Stimulated activated CD4-positive, alpha-beta T cell treated with anti-CD3 and anti-CD28 coated beads, Interleukin-4, amount 100 ng/mL, for 4 hours (primary cell): ENCODE measurements at places on chromosomes 2 and 18.

DNA sequence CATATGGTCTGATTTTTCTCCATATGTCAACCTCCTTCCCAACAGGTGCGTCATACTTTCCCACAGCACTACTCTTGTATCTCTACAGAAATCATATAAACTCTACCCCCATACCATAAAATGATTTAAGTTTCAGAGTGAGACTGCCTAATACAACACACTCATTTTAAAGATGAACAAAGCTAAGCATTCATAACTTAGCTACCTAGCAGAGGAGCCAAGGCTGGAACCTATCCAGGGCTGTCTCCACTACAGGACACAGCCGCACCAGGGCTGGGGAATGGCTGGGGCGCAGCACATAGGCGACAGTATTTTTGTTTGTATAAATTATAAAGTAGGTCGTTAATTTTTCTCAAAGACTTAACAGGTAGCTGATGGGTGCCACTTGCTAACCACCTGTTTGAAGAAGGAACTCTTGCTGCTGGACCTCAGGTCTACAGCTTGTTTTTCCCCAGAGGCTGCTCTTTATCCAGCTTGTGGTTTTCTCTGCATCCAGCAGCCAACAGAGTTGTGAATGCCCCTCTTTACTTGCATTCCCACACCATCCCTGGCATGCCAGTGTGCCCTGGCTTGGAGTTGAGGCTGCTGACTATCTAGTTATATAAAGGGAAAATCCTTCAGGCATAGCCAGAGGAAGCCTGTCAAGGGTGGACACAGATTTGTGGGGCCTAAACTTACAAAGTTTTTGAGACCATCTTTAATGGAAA lies 62.0 kb downstream of the HNRNPLL start:
- DNase-seq: no peak

DNA sequence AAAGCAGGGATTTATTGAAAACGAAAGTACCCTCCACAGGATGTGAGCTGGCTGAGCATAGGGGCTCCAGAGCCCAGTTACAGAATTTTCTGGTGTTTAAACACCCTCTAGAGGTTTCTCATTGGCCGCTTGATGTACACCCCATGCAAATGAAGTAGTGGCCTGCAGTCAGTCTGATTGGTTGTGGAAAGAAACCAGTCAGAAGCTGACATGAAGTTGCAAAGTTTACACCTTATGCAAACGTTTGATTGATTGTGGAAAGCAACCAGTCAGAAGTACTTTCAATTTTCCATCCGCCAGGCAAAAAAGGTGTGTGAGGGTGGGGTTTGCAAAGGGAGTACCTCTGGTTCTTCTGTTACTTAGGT lies 62.3 kb downstream of the VWA3B start:
- DNase-seq: no peak

DNA sequence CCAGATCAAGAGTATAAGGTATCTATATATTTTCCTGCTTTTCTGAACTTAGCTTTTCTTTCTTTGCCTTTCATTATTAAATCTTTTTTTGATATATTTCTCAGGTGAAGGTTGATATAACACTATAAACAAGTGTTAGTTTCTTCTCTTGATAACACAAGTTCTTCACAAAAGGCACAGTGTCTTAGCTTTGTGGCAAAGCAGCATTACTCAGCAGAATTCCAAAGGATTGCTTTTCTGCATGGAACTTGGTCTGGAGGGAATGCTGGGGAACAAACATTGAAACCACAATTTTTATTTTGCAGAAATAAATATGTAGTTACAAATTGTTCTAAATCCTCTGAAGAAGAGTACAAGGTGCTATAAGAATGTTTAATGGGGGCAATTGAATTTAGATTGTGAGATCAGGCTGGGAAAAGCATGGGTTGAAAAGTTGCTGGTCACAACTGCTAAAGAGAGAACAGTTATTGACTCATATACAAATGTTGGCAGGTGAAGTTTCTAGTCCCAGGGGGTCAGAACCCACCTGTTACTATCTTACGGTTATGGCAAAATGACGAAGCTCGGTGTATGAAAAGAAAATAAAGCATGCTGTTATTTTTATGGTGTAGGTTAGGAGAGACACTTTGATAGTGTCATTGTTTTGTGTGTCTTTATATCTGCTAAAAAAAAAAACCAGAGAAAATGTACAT lies 68.2 kb downstream of the UBR3 start:
- no peak for DNase-seq

DNA sequence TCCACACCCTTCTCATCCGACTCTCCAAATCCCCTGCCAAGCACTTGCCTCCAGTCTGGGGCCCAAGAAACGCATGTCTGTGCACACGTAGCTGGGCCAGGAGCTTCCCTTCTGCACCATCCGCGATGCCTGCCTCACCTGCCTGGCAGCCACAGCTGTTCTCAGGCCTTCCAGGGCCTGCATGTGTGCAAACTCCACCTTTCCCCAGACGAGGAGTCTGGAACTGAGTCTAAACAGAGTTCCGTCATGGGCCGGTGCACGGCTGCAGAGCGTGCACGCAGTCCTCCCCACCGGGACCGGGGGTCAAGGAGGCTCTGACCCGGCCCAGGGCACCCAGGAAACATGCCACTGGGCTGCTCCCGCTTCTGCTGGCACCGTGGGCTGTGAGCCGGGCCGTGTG lies 66.8 kb upstream of the SALL3 start:
- DNase-seq: no peak

DNA sequence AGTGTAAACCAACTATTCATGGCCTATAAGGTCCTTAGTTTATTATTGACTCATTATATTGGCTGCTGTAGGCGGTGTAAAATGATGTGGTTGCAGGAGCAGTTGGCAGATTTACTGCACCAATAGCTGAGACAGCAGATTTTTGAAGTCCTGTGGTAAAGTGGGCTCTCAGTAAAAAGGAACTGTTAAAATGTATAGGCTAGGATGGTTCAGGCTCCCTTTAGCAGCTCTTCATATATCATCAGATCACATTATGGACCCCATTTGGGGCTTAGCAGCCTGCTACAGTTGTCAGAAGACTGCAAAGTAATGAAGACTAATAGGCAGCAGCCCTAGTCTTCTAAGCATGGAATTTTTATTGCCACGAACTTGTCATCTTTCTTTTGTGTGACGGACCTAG lies 27.8 kb downstream of the MTX2 start:
- no peak for DNase-seq

- DNase-seq: no peak
Observed at GRCh38 chr18:71666481-71666880, 877.7 kb downstream of the CBLN2 start.

DNA sequence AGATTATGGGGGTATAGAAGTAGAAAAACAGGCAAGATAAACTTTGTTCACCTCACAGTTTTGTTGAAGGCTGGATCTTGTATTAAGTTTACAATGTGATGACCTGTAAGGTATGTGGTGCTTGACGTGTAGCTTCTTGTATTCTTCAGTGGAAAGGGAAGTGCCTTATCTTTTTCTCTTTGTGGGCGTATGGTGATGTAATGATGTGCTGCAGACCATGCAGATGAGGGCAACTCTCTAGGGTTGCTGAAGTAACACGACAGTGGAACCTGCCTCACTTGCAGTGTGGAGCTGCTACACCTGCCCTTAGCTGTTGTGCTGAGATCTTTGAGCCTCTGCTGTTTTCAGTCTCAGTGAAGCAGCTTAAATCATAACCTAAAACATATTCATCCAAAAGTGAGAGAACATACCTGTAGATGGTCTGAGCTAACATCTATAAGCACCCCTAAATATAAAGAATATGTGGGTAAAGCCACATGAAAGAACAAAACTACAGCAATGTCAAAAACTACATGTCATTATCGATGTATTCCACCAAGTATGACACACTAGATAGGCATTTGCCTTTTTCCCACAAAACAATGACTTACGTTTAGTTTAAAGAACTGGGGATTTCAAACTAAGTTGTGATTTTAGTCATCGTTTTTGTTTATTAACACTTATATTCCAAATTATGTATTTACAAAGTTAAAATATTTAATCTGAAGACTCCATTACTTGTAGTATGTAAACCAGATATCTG lies 1144.1 kb downstream of the CNTNAP5 start:
- no peak for DNase-seq

GRCh38 chr2:68569604-68570003 lies 73.8 kb upstream of the PROKR1 start:
- no peak for DNase-seq

GRCh38 chr2:213991453-213992108 lies 419.3 kb upstream of the VWC2L start:
- DNase-seq: no peak

DNA sequence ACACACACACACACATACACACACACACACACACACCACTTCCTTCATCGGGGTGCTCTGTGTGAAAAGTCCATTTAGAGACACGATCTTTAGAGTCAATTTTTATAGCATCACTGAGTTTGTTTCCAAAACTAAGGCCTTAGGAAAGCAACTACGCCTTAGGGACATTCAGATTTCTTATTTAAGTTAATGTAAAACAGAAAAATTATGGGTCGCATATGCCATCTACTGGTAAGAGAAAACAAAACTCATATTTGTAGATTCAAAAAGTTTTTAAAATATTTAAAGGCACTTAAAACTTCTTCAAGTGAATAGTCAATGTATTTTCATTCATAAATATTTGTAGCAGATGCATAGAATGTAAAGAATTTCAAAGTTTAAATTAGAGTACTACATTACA lies 166.2 kb downstream of the ATAD2B start:
- no peak for DNase-seq

GRCh38 chr2:168596881-168597655 lies 141.0 kb downstream of the CERS6 start:
- no peak for DNase-seq
